Left renal pelvis (tissue), 4 donors: ENCODE measurements at places on chromosomes 1 and 21. TPM values are rescaled to one million over a fixed set of nuclear protein-coding genes. Genes with fewer than 3 reads are reported as not detected.

The CD5L gene
- 0.41 TPM for polyA plus RNA-seq

The HSD11B1 gene
- polyA plus RNA-seq, result 0.90 TPM

The STXBP3 gene
- 40.1 TPM for polyA plus RNA-seq

The PROK1 gene
- polyA plus RNA-seq, result 0.34 TPM

The EIF2D gene
- polyA plus RNA-seq, result 67.7 TPM

The KCNC4 gene
- 6.5 TPM for polyA plus RNA-seq

The EPHX1 gene
- 58.2 TPM for polyA plus RNA-seq

The OR2L13 gene
- polyA plus RNA-seq, result not detected

The PADI1 gene
- not detected for polyA plus RNA-seq

DNA sequence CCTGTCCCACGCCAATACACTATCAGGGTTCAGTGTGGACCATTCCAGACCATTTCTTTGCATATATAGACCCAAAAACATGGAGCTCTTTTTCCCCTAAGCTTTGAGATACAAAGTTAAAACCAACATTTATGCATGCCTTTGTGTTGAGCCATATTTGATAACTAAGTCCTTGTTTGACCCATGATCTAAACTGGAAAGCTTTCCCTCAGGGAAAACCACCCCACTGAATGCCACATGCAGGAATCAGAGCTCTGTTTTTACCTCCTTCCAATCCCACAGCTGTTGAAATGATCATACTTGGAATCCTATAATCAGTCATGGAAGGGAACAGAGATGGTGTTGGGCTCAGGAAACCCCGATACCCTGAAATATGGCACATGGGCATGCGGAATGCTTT lies 14.8 kb upstream of the SLC45A1 start:
- no peak for DNase-seq

DNA sequence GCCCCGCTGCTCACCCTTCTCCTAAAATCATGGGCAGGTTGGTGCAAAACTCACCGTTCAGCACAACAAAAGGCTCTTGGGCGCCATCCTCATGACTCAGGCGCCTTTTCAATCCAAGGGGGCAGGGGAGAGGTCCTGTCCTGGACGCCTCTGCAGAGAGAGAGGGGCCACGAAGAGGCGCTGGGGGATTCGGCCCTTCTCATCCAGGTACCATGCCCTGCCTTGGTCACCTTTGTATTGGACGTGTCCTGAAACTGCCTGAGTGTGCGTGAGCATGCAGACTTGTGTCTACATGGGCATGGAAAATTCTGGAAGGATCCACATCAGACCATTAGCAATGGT lies 53.5 kb downstream of the SLC37A1 start:
- DNase-seq, result no peak

- DNase-seq, result no peak
Measured at GRCh38 chr1:225427235-225428067, at the start of gene LBR. Gene LBR (minus strand): TSS chr1:225428038. CDS start chr1:225424075, 3,963 bp downstream.

DNA sequence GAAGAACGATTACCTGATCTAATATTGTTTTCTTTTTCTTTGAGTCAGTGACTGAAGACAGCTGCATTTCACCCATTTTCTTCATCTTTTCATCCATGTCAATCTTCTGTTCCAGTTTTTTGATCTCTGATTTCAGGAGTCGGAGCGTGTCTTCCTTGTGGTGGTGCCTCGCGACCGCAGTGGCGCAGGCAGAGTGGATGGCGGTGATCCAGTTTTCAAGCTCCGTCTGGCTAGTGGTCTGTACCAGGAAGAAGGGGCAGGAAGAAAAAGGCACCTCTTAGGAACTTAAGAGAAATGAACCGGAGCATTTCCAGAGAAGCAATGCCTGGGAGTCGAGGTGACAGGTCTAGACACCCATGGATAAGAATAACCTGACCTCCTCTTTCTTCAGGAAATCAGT lies 118.3 kb downstream of the TIAM1 start:
- no peak for DNase-seq

- DNase-seq, result no peak
Measured at GRCh38 chr21:45149021-45149420, 74.6 kb downstream of the ADARB1 start.

- DNase-seq, result no peak
Measured at GRCh38 chr1:114097109-114097508, 56.6 kb downstream of the SYT6 start.

GRCh38 chr1:185804608-185805007 lies 70.4 kb downstream of the HMCN1 start:
- DNase-seq, result no peak

DNA sequence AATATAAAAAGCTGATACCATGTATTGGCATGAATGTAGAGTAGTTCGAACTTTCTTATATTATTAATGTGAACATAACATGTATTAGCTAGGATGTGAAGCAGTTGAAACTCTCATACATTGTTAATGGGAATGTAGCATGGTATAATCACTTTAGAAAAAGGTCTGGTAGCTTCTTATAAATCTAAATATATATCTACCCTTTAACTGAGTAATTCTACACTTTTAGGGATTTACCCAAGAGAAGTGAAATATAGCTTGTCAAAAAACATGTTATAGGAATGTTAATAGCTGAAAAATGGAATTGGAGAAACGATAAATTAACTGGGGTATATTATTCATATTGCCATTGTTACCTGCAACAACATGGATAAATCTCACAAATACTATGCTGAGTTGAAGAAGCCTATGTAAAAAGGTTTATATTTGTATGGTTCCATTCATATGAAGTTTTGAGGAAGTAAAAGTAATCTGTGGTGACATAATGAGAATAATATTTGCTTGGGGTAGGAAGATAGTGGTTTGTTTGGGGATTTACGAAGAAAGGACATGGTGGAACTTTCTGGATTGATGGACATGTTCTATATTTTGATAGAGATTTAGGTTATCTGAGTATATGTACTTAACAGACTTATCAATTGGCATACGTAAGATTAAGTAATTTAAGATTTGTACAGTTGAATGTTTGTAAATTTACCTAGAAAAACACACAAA lies 76.6 kb downstream of the MAST2 start:
- no peak for DNase-seq

DNA sequence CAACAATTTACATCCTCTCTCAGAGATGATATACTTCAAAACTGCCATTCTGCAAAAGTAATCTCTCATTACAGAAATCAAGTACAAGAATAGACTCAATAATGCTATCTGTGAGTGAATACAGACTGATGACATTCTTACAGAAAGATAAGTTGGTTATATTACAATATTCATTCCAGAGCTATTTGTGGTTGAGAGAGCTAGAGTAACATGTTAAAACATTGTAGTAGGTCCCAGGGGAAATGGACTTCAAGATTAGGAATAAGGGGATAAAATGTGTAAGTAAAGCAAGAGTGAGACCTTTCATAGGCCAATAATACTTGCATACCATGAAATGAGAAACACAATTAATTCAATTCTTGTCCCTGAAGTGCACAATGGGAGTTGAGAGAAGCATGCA lies 1.5 kb downstream of the F13B start:
- no peak for DNase-seq

DNA sequence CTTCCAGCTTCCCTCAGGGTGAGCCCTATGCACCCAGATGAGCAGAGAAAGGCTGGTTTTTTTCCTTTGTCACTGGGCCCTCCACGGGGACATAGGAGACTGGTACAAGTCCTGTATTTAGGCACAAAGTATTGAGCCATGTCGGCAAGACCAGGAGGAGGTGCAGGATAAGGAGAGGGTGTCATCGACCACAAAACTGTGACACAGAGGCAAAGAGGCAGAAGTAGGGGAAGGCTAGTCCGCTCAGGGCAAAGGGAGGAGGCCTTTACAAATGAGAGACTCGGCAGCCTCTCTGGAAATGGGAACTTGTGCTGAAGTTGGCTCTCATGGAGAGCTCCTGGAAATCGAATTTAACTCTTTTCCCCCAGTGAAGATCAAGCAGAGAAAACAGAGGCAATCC lies 70.7 kb upstream of the CAMK1G start:
- no peak for DNase-seq

DNA sequence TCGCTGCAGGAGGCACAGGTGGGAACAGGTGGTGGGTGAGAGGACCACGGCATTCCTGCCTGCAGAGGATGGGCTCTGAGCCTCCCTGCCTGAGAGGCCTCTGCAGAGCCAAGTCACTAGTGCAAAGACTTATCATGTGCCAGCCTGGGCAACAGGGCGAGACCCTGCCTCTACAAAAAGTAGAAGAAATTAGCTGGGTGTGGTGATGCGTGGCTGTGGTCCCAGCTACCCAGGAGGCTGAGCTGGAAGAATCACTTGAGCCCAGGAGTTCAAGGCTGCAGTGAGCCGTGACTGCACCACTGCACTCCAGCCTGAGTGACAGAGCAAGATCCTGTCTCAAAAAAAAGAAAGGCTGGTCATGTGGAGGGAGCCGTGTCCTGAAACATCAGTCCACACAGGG lies 46.4 kb downstream of the PKNOX1 start:
- DNase-seq, result no peak

GRCh38 chr1:43799656-43800635 lies 92.6 kb downstream of the ST3GAL3 start:
- no peak for DNase-seq

DNA sequence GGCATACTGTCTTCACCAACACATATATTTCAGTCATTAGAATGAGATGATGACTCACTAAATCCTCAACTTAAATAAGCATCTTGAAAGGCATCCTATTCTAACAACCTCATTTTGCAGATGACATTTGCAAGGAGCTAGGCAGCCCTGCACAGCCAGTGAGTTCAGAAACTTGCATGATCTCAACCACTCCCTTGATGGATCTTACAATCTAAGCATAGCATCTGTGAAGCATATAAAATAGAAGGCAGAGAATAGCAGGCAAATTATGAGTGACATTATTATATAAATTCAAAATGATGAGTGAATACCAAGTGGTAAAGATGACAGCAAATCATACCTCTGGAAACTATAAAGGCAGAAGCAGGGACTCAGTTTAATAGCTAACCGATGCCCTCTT lies 31.6 kb downstream of the KRTAP20-3 start:
- no peak for DNase-seq

GRCh38 chr21:36518883-36519492 lies 39.1 kb upstream of the CLDN14 start:
- no peak for DNase-seq

- DNase-seq, result peak; percentile 64
Measured at GRCh38 chr1:203216274-203217138, 13.0 kb downstream of the CHIT1 start.

GRCh38 chr1:116931016-116931918 lies 21.6 kb downstream of the PTGFRN start:
- DNase-seq, result no peak

GRCh38 chr1:92817137-92817697 lies 14.6 kb upstream of the RPL5 start:
- no peak for DNase-seq

DNA sequence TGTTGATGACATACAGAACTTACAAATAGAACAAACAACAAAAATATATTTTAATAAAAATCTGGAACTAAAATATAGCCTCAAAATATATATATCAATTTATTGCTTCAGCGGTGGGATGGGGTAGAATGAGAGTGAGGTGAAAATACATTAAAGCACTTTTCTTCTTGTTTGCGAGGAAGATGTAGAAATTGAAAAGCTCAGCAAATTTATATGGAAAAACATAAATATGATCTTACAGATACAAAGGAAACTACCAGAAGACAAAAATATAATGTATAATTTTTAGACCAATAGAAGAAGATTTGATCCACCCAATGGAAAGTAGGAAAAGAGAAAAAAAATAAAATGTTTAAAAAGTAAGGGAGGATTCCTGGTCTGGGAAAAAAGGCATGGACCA lies 372.2 kb downstream of the DISC1 start:
- no peak for DNase-seq

DNA sequence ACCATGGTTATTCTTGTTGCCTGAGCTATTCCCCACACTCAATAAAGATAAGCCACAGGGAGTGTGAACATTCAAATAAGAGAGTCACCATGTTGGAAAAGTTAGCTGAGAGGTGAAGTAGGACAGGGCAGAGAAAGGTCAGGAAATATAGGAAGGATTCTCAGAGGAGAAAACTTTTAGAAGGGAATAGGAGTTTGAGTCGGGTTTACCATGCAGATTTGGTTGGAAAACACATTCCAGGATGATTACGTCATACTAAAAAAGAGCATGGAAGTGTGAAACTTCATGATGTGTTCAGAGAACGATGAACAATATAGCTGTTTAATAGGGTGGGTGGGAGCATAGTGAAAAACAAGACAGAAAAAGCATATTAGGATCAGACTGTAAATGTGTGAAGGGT lies 1125.3 kb upstream of the ADGRL2 start:
- no peak for DNase-seq
